ENCODE measurements at places on chromosomes 6 and 20.

GRCh38 chr6:125741336-125741735 is 8.1 kb upstream of the HEY2 start:
- no peak for DNase-seq
- 0 out of 2 replicates have a peak, but pooled peaks cover 8% of the 10 kb centered on the region for H3K4me1 ChIP-seq
- H3K27me3 ChIP-seq, result no peaks in the 10 kb centered on the region
- no peaks in the 10 kb centered on the region for H3K36me3 ChIP-seq

DNA sequence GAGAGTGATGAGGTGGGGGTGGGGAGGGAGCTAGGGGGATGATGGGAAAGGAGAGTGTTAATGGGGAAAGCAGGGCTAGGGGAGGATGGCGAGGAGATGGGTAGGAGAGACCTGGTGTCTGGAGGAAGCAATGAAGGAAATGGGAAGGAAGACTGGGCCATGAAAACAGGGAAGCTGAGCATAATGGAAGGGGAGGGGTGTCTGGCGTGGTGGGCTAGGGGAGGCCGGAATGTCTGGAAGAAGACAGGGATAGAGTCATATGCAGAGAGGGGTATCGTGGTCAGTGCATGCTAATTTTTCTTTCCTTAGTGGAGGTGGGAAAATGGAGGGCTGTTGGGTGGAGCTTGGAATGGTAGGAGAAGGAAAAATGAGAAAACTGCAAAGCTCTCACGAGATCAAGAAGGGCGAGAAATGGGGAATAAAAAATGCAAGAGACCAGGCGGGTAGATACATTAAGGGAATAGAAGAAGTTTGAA is 423 bp downstream of the KLHDC3 start:
- peak overlapping the region; percentile 96 for H3K4me3 ChIP-seq
- H3K27me3 ChIP-seq, result no peaks in the 10 kb centered on the region
- H3K36me3 ChIP-seq, result no peaks in the 10 kb centered on the region
- DNase-seq, result no peak

DNA sequence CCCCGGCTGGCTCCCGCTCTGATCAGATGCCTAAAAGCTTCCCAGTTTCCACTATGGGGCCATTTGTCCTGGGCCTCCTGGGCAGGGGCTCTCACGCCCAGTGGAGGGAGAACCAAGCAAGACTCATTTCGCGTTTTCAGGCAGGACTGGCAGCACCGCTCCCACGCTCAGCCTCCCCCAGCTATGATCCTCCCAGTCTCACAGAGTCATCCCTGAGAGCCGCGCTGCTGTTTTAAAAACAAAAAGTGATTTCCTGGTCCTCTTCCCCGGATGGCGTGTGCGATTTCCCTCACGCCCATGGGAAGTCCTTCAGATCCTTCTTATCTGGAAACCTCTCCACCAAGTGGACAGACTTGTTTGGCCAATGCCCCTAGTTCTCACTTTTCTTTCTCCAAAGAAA is at the start of gene ADGRF5:
ADGRF5 (minus strand) TSS at position 208 of the 400 bp plus-strand sequence. CDS start 15,176 bp downstream, outside the sequence.
- H3K4me3 ChIP-seq, result no peak within 1 kb of the TSS
- H3K27ac ChIP-seq, result no peak within 1 kb of the TSS
- H3K36me3 ChIP-seq, result no peaks in the 10 kb centered on the region
- H3K27me3 ChIP-seq, result no peaks in the 10 kb centered on the region
- no peaks in the 10 kb centered on the region for H3K4me1 ChIP-seq
- DNase-seq, result no peak

GRCh38 chr6:16511723-16512489 is 249.4 kb downstream of the ATXN1 start:
- peak overlapping the region; percentile 64 for H3K27ac ChIP-seq
- H3K4me1 ChIP-seq, result peaks cover 27% of the 10 kb centered on the region
- no peaks in the 10 kb centered on the region for H3K36me3 ChIP-seq
- no peaks in the 10 kb centered on the region for H3K27me3 ChIP-seq
- no peak overlapping the region for H3K4me3 ChIP-seq

DNA sequence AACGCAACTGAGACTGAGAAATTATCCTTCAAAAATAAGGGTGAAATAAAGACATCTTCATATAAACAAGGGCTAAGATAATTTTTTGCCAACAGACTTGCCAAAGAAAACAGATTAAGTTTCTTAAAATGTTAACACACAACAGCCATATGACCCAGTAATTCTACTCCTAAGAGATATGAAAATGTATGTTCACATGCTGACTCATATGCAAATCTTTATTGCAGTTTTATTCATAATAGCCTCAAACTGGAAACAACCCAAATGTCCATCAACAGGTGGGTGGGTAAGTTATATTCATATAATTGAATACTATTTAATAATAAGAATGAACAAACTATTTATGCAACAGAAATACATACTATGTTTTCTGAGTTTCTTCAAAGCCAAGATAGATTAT is 140.1 kb downstream of the REV3L start:
- H3K27ac ChIP-seq, result no peak overlapping the region
- no peak for DNase-seq

- H3K4me1 ChIP-seq, result no peaks in the 10 kb centered on the region
- no peaks in the 10 kb centered on the region for H3K27me3 ChIP-seq
- H3K36me3 ChIP-seq, result no peaks in the 10 kb centered on the region
Observed at GRCh38 chr20:14334306-14334930, 3.0 kb downstream of the FLRT3 start.

DNA sequence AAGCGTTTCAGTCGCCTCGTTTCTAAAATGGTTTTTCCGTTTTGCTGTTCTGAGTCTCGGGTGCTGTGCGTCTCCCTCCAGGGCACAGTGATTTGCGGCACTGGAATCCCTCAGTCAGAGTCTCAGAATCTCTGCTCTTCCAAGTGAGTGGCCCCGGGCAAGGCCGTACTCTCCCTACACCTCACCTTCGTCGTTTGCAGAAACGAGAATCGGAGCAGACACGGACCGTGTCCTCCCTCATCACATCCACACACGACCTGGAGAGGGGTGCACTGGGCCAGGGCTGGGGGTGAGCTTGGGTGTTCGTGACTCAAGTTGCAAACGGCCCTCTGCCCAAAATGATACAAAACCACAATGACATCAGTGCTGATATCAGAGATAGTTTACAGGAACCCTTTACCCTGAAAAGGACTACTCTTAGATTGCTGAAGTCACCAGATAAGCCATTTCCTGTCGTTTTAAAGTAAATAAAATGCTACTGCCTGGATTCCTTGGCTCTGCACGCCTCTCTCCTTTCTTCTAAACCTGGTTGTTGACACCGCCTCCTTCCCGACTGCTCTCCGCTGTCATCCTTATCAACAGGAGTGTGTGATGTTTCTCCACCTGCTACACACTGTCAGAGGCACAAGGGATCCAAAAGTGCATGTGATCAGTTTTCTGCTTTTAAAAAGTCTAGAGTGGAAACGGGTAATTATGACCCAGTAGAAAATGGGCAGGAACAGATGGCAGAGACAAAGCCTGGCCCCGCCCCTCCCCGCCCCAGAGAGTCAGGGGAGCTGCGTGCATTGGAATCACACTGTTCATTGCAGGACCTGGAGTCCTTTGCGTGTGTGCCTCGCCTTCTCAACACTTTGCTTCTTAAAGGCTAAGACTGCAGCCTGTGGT is 38.4 kb downstream of the KIF25 start:
- no peaks in the 10 kb centered on the region for H3K36me3 ChIP-seq
- no peaks in the 10 kb centered on the region for H3K27me3 ChIP-seq
- H3K4me3 ChIP-seq, result no peak overlapping the region
- DNase-seq, result no peak

DNA sequence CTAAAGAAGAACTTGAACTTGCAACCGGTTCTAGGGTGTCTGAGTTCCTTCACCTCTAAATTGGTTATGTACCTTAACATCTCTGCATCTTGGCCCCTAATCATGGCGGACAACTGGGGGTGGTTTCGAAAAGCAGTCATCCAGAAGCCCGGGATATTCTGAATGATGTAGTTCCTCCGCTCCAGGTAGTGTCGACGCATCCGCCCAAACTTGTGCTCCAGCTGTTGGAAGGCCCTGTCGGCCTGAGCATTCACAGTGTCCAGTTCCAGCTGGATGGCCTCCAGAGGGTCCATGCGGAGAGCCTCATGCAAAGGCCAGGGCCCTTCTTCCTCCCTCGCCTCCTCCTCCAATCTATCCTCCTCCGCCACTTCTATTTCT is 887 bp downstream of the TSPYL1 start:
- DNase-seq, result no peak
- H3K4me3 ChIP-seq, result peak overlapping the region; percentile 99

DNA sequence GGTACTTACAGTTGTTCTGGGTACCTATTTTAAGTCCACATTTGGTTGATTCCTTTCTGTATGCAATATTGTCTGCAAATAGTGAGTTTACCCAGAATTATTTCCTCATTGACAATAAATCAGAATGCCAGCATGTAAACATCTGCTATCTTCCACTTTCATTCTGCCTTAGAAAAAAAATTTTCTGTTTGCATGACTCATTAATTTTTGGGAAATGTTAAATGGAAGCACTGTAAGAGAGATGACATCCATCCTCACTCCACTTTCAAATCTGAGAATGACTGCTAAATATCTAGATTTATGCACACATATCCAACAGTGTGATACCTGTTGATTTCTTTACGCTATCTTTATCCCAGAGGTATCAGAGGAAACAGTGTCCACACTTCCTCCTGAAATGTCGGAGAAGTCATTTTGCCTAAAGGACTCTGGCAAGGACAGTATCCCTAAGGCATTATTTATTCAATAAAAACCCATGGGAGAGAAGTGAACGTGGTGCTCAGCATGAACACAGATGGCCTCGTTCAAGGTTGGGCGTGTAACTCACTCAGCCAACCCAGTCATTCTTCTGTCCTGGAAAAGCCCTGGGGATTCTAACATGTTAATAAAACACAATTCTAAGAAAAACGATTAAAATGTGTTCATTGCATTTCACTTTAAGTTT is 780.9 kb downstream of the QKI start:
- no peak overlapping the region for H3K27ac ChIP-seq
- H3K27me3 ChIP-seq, result no peaks in the 10 kb centered on the region
- no peak for DNase-seq
- no peak overlapping the region for H3K4me3 ChIP-seq
- H3K36me3 ChIP-seq, result no peaks in the 10 kb centered on the region
- no peaks in the 10 kb centered on the region for H3K4me1 ChIP-seq

- DNase-seq, result no peak
- no peaks in the 10 kb centered on the region for H3K4me1 ChIP-seq
- no peaks in the 10 kb centered on the region for H3K27me3 ChIP-seq
- H3K4me3 ChIP-seq, result no peak overlapping the region
- H3K36me3 ChIP-seq, result no peaks in the 10 kb centered on the region
- no peak overlapping the region for H3K27ac ChIP-seq
Observed at GRCh38 chr6:25835442-25836283, 3.8 kb upstream of the SLC17A1 start.

- H3K36me3 ChIP-seq, result no peaks in the 10 kb centered on the region
- peaks cover 12% of the 10 kb centered on the region for H3K4me1 ChIP-seq
- H3K27ac ChIP-seq, result no peak overlapping the region
- H3K4me3 ChIP-seq, result peak overlapping the region; percentile 94
Observed at GRCh38 chr6:105402090-105402938, 568 bp downstream of the PREP start.

DNA sequence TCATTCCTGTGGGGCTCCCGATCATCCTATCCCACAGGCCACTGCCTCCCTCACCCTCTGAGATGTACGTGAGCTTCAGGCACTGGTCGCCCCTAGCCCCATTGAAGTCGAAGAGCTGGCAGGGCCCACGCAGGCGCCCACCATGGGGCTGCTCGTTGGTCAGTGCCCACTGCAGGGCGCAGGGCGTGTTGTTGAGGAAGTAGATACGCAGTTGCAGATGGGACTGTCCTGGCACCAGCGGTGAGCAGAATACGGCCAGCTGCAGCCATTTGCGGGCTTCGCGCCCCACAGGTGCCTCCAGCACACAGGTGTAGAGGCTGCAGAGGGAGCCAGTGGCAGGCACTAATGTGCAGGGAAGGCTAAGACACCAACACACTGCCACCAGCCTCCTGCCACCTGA is 6.2 kb downstream of the UNC5CL start:
- no peaks in the 10 kb centered on the region for H3K27me3 ChIP-seq
- peaks cover 5% of the 10 kb centered on the region for H3K4me1 ChIP-seq
- H3K27ac ChIP-seq, result no peak overlapping the region
- H3K36me3 ChIP-seq, result no peaks in the 10 kb centered on the region
- no peak for DNase-seq

DNA sequence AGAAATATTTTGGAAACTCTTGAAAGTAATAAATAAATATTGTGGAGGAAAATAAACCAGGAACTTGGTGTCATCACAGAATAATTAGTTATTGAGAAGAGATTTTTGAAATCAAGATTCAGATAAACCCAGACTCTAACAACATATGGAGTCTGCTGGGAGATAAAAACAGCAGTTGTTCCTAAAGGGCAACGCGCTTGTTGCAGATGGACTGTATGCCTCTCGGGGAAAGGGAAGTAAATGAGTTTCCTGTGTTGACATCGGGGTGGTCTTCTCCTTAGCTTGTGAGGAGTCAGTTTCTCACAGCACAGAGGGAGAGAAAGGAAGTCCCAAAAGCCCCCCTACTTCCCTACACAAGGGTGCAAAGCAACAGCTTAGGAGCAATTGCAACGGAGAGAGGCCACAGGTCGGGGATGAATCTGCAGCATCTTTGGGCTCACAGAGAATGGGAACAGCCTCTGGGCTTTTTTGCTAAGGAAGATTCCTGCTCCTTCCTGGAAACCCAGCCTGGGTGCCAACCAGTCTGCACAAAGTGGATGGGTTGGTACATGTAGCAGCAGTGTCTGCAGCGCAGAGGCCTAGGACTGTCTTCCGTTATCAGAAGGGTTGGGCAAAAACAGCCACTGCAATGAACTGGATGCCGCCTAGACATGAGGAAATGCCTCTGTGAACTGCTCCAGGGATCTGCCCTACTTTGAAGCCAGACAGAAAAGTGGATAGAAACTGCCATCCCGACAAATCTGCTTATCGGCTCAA is 603.0 kb upstream of the NRSN1 start:
- no peaks in the 10 kb centered on the region for H3K27me3 ChIP-seq
- no peaks in the 10 kb centered on the region for H3K4me1 ChIP-seq
- no peak for DNase-seq
- no peak overlapping the region for H3K27ac ChIP-seq
- no peak overlapping the region for H3K4me3 ChIP-seq

DNA sequence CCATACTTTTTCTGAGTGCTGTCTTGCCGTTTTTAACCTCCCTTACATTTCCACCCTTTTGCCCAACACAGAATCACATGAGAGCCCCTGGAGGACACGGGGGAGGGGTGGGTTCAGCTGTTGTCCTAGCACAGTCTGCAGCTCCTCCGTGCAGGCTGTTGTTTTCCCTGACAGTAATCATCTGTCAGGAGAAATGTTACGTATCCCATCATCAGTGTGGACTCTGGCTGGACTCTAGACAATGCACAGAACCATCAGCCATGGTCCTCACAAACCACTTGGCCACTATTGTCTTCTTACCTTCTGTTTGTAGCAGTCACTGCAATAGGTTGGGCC is 92.1 kb downstream of the RIN2 start:
- H3K4me3 ChIP-seq, result no peak overlapping the region
- H3K36me3 ChIP-seq, result no peaks in the 10 kb centered on the region
- DNase-seq, result no peak
- 0 out of 2 replicates have a peak, but pooled peaks cover 10% of the 10 kb centered on the region for H3K4me1 ChIP-seq
- no peaks in the 10 kb centered on the region for H3K27me3 ChIP-seq

DNA sequence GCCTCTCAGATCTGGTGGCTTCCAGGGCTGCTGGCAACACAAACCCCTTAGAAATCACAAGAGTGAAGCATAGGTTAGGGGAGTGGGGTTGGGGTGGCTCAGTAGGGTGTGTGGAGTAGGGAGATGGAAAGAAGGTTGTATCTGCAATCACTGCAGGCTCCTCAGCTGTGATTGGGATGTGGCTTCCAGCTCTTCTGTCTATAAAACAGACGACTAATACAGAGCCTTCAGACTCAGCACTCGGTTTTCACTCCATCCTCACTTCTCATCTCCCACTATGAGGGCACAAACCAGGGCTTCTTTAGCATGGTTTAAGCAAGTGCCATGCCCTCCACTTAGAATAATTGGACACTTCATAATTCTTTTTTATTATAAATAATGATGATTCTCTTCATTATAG is 46.4 kb upstream of the CAP2 start:
- no peaks in the 10 kb centered on the region for H3K4me1 ChIP-seq
- H3K4me3 ChIP-seq, result no peak overlapping the region
- H3K36me3 ChIP-seq, result no peaks in the 10 kb centered on the region
- no peak overlapping the region for H3K27ac ChIP-seq

Measured in MM.1S (cell line).